Activated CD8-positive, alpha-beta T cell treated with anti-CD3 and anti-CD28 coated beads, Interleukin-2, amount 10 ng/mL, durations not matched to agents 7 days and 5 days (primary cell): ENCODE measurements at places on chromosomes 3 and 15. TPM values are rescaled to one million over a fixed set of nuclear protein-coding genes. Genes with fewer than 3 reads are reported as not detected.

- no peak for DNase-seq
Measured at GRCh38 chr3:187975561-187976364, 178.2 kb upstream of the LPP start.

GRCh38 chr3:126720596-126720995 lies 16.6 kb downstream of the CHCHD6 start:
- DNase-seq, result no peak

SPSB4 gene
- not detected for total RNA-seq

DNA sequence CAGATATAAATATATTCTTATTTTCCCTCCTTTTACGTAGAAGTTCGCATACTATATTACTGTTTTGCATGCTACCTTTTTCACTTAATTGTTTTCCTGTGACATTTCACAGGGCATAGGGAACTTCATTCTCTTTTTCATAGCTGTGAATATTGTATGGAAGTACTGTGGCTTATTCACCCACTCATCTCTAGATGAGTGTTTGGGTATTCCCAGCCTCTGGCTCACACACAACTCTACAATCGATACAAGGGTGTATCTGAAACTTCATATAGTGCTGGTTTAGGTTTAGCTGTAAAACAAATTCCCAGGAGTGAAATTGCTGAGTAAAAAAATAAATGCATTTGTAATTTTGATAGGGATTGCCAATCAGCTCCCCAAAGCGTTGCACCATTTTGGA lies 55.3 kb upstream of the MAGI1 start:
- DNase-seq, result no peak

DNA sequence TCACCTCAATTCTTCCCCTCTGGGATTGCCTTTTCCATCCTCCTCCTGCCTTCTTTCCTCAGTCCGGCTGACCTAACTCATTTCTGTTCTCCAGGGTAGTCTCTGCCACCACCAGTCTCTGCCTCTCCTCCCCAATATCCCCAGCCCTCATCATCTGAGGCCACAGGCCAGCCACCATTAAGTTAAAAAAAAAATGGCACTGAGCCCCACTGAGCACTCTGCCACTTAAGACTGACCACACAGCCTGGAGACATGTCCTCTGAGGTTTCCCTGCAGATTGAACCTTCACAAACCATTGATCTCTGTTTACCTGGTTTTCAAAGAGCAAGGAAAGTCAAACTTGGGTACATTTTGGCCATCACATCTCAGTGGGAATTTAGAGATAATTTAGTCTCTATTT lies 13.6 kb downstream of the LRRC2 start:
- DNase-seq, result no peak

DNA sequence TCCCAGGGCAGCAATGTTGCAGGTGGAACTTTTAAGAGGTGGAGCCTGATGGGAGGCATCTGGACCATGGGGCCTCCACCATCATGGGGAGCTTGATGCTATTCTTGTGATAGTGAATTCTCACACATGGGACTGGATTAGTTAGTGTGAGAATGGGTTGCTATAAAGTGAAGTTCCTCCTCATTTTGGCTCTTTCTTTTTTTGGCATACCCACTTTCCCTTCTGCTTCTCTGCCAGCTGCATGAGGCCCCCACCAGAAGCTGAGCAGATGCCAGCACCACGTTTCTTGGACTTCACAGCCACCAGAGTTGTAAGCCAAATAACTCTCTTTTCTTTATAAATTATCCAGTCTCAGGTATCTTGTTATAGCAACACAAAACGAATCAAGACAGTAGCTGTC lies 101.0 kb downstream of the PEX5L start:
- no peak for DNase-seq

TNFSF10 gene
- total RNA-seq, result 106 TPM

TTC21A gene
- total RNA-seq, result 0.97 TPM

GRCh38 chr3:171023566-171023965 lies 3.0 kb downstream of the SLC2A2 start:
- DNase-seq, result no peak

DNA sequence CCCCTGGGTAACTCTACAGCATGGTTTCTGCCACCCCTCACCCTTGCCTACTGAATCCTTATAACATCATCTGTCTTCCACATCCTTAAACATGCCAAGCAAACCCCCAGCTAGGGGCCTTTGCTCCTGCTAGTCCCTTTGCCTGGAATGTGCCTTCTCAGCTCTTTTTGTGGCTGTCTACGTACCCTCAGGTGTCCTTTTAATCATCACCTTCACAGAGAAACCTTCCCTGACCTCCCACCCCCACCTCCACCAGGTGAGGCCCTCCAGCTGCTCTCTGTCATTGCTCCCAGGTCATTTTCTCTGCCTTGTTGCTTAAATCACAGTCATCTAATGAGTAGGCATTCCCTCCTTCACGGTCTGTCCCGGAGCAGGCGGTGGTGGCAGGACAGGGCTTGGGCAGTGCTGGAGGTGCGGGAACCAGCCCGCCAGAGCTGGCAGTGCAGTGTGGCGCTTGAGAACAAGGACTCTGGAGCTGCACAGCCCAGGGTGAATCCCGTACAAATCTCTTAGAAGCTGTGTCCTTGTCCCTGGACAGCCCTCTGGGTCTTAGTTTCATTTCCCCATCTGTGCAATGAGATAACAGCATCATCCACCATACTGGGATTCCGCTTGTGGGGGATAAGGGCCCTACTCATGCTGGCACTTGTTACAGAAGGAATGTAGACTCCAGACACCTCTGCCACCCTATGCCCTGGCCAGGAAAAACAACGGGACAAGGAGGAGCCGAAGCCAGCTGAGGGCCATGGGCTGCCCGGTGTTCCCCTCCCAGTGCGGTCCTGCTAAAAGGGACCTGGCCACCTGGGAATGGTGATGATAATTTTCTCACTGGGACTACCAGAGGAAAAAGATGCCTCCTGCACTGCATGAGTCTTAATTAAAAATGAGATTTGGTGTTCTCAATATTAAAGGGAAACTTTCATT lies 52.1 kb upstream of the IQSEC1 start:
- no peak for DNase-seq

DNA sequence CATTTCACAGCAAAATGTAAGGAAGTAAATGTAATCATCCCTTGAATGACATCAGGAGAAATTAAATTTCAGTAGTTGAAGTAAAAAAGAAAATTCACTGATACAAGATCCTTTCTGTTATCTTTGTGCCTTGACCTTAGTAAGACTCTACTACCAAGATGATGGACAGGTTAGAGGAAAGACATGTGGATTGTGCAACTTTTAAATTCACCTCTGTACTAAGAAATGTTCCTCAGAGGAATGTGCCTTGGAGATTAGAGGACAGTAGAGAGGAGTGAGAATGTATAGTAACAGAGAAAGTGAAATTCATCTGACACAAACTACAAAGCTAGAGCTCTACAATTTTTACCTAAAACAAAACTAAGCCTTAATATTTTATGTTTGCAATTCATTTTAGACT lies 375.3 kb downstream of the PLOD2 start:
- no peak for DNase-seq

- DNase-seq, result no peak
Measured at GRCh38 chr3:10357592-10358308, 36.8 kb upstream of the SEC13 start.

ARGFX gene
- total RNA-seq, result not detected

DNA sequence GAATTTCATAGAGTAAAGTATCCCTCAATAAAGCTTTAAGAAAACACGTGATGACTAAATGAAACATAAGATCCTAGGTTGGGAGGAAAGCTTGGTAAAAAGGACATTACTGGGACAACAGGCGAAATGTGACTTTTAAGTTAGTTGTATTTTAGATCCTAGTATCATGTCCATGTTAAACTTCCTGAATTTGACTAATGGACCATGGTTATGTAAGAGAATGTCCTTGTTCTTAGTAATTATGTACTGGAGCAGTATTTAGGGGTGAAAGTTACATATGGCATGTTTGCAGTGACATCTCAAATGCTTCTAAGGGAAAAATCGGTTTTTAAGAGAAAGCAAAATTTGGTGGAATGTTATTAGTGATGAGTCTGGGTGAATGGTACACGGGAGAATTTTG lies 69.6 kb downstream of the IQSEC1 start:
- no peak for DNase-seq
